Effector memory CD4-positive, alpha-beta T cell (primary cell): ENCODE measurements at places on chromosomes 2 and 18.

DNA sequence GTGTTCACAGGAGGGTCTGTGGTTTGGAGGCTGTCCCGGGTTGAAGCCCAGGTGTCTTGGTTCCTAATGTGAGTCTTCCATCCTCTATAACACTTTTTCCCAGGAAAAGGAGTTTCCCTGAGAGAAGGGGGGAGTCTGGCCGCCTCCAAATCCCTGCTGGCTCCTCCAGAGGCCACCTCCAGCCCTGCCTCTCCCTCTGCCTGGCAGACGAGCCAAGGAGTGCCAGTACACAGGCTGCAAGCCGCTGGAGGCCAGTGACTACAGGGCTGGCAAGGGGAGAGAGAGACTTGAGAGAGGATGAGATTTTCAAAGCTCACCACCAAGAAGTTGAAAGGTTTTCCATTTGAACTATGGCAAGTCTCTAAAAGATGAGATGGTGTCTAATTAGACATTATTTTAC is 154.2 kb upstream of the ID2 start:
- no peak for DNase-seq

DNA sequence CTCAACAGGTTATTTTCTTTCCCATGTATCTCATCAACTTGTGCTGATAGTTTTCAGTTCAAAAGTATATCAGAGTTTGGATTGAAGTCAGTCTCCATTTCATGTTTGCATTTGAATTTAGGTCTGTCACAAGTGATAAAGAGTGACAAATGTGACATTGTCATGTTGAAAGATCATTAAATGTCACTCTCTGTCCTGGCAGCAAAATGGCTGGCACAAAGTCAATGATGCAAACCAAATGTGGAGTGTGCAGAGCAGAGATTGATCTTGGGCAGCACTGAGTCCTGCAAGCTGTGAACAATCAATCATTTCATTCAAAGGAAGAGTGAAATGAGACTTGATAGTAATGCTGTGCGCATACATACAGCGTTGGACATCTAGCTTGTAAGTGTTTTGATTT is 421.8 kb upstream of the CDH7 start:
- DNase-seq = no peak

- no peak for DNase-seq
Measured at GRCh38 chr2:234682492-234683228, 185.8 kb upstream of the ARL4C start.

DNA sequence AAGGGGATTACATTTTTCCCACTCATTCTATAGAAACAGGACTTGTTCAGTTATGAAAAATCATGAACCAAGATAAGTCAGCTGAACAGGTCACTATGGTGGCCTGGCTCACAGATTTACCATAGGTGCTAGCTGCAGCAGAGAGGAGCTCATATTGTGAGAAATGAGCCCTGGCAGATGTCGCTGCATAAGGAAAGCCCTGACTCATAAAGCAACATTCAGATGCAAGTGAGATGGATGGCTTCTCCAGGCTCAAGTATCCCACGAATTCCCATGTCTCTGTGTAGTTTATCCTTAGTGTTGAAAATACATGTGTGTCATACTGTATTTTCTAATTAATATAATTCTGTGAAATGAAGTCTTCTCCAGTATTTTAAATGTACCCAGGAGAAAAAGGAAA is 115.0 kb upstream of the LHCGR start:
- no peak for DNase-seq

- DNase-seq = no peak
Measured at GRCh38 chr2:48048476-48049171, 142.3 kb upstream of the FBXO11 start.

DNA sequence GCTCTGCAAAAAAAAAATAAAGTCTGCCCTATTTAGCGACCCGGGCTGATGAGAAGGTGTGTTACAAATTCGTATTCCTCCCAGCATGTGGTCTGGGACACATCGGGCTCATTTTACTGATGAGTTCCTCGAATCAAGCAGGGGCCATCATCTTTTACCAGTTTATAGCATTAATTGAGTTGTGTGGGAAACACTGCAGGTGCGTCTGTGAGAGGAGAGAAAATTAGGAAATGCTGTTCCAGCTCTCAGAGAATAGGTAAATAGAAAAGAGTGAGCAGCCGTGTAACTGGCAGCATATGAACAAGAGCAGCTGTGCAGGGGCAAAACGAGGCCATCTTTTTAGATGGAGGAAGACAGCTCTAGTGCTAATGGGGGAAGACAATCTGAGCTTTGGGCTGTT is 216.7 kb downstream of the SETBP1 start:
- DNase-seq = no peak

DNA sequence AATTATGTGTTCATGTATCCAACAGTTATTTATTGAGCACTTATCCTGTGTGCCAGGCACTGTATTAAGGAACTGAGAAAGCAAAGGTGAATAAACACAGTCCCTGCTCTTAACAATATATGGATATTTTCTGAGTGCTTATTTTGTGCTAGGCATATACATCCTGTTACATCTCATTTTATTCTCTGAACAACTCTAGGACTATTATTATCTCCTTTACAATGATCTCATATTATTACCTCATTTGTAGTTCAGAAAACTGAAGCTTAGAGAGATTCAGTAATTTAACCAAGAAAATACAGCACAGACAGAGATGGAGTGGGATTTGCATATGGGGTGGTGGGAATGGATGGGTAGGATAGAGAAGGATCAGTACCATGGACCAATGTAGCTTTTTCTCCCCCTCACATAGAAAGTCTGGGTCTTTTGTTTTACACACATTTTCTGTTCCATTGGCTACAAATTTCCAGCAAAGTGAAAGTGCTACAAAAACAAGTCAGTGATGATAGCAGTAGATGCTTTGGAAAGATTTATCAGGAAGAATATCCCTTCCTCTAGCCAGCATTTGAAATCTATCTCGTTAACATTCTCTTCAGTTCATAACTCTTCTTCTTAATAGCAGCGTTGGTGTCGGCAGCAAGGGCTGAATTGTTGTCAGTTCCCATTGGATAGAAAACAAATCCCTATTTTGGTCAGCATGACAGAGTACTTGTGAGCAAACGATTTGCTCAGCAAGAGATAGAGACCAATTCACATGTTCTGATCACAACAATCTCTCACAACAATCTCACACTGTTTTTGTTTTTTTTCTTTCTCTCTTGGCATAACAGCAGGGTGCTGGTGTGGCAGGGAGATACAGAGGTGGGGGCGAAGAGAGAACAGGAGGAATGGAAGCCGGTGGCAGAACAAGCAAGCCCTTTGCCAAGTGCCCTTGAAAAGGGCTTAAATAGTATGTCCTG is 102.2 kb upstream of the KCTD1 start:
- no peak for DNase-seq

DNA sequence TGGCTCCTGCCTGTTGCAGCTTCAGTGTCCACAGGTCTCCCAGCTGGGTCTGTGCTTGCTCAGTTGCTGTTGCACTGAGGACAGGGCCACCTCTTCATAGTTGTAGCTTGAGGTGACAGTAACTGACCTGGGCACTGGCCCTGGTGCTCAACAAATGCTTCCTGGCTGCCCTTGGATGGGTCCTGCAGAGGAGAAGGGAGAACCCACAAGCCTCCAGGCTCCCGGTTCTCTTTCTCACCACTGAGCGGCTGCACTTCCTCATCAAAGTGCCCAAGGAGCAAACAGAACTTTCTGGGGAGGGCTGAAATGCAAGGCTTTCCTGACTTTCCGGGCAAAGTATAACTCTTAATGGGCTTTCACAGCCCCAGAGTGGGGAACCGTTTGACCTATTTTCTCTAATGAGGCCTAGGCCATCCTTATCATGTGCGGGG is 38.7 kb downstream of the LCT start:
- DNase-seq = no peak

DNA sequence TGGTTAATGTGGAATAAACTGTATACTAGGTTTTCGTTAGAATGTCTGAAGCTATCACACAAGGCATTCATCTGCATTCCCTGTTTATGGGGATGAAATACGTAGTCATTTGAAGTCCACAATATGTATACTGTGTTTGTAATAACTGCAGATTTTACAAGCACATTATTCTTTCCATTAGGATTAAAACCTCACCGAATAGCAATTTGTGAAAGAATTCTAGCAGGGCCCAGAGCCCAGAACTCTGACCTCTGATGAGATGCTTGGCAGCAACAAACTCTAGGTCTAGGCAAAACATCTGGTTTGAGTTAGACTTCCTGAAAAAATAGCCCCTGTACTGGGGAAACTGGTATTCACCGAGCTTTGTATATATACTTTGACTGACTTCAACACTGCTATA is 158.2 kb downstream of the SRBD1 start:
- no peak for DNase-seq

- DNase-seq = no peak
Measured at GRCh38 chr18:54825601-54826344, 2.5 kb upstream of the RAB27B start.

- DNase-seq = no peak
Measured at GRCh38 chr2:40488101-40488601, 36.3 kb upstream of the SLC8A1 start.

- DNase-seq = no peak
Measured at GRCh38 chr2:8608411-8608954, 73.4 kb upstream of the ID2 start.

DNA sequence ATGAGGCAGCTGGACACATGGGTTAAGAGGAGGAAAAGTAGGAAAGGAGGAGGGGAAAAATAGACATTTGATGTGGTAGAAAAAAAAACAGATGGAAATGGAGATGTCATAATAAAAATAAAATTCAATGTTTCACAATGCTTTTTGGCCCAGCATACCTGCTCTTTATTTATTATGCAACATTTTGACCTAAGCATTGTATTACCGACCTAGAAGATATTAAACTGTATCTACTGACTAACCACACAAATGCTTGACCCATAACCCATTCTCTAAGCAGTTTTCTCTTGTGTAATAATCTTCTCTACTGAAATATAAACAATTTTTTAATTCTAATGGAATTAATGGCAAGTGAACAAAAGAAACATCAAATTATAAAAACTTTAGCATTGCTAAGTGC is 362.3 kb downstream of the FBXO15 start:
- DNase-seq = no peak

DNA sequence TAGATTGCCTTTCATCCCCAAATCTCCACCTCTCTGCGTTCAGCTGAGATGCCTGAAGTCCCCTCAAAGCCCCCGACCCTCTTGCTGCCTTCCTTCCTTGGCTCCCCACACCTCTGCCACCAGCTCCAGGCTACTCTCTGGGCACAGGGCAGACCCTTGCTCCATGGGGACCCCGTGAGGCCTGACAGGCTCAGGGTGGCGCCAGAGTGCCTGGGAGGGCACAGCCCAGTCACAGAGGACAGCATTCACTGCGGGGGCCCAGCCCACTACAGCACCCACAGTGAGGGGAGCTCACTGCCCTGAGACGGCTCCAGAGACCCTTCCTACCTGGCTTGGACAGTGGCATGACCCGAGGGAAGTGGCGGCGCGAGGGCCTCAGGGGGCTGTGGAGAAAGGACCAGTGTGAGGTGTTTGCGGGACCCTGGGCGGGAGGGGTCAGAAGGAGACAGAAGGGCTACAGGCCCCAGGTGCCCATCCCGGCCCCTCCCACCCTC is 51.0 kb downstream of the AQP12A start:
- DNase-seq = no peak

- DNase-seq = no peak
Measured at GRCh38 chr18:10182009-10182624, 268.3 kb downstream of the VAPA start.

DNA sequence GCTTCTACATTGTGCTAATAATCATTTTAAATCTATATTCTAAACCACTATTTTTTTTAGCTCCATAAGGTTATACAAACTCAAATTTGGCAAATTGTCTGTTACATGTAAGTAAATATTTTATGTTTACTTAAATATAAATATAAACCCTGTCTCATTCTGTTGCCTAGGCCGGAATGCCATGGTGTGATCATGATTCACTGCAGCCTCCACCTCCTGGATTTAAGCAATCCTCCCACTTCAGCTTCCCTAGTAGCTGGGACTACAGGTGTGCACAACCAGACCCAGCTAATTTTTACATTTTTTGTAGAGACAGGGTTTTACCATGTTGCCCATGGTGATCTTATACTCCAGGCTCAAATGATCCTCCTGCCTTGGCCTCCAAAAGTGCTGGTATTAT is 124.7 kb downstream of the MEIS1 start:
- no peak for DNase-seq

- no peak for DNase-seq
Measured at GRCh38 chr2:2647141-2647541, 316.1 kb upstream of the MYT1L start.

DNA sequence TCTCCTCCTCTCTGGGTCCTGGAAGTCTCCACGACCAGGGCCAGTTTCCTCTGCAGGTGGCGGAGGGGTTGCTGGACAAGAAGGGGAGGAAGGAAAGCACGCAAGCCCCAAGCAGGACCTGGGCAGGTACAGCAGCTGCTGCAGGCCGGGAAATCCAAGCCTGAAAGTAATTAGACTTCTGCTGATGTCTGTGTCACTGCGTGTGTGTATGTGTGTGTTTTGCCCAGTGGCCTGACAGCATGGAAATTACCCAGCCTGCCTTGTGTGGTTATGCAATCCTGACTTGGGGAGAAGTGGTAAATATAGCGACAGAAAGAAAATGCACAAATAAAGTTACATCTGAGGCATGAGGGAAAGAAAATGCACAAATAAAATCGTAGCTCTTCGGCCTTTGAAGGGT is 121.8 kb upstream of the ZBTB14 start:
- no peak for DNase-seq

DNA sequence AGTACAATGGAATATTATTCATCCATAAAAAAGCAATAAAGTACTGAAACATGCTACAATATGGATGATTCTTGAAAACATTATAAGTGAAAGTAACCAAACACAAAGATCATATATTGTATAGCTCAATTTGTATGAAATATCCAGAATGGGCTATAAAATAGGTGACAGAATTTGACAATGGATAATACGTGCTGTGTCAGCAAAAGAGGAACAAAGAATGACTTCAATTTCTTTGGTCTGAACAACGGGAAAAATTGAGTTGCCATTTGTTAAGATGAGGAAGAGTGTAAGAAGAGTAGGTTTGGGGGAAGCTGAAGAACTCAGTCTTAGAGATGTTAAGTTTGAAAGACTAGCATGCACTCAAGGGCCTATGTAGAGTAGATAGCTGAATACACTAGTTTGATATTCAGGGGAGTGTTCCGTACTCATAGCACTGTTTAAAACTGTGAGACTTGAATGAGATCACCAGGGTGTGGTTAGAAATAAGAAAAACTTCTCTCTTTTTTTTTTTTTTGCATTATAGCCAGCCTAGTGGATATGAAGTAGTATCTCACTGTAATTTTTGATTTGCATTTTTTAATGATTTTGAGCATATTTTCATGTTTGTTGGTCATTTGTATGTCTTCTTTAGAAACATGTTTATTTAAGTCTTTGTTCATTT is 213.6 kb downstream of the NR4A2 start:
- DNase-seq = no peak
